Renal cortical epithelial cell (primary cell): ENCODE measurements at places on chromosomes 7 and 10.

- no peak for DNase-seq
These were observed 5.4 kb downstream of the CHST15 start for GRCh38 chr10:124087672-124088634.

GRCh38 chr10:86361156-86362128 lies 5.2 kb downstream of the GRID1 start:
- no peak for DNase-seq

DNA sequence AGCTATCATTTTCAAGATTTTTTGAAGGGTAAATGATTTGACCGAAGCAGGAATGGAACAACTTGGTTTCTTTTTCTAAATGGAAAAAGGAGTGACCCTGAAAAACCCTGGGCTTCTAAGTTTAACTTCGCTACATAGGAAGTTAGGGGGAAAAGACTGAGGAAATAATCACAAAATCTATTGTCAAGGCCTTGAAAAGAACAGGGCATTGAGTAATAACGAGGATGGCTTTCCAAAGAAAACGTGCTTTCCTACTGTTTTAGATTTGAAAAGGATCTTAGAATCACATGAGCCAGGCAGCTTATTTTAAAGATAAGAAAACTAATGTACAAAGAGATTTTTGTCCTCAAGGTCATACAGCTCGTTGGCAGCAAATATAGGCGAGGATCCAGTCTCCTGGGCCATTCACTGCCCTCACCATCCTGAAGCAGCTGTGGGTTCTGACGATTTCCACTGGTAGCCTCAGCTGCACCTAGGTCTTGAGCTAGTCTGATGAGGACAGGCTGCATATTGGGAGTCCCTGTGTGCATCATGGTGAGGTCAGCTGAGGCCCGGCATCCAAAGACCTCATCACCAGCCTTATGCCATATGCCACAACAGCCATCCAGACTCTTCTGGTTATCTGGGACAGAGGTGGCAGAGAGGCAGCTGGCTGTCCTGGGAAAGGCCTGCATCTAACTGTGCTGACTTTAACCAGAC lies 384.7 kb upstream of the NRP1 start:
- DNase-seq: no peak

DNA sequence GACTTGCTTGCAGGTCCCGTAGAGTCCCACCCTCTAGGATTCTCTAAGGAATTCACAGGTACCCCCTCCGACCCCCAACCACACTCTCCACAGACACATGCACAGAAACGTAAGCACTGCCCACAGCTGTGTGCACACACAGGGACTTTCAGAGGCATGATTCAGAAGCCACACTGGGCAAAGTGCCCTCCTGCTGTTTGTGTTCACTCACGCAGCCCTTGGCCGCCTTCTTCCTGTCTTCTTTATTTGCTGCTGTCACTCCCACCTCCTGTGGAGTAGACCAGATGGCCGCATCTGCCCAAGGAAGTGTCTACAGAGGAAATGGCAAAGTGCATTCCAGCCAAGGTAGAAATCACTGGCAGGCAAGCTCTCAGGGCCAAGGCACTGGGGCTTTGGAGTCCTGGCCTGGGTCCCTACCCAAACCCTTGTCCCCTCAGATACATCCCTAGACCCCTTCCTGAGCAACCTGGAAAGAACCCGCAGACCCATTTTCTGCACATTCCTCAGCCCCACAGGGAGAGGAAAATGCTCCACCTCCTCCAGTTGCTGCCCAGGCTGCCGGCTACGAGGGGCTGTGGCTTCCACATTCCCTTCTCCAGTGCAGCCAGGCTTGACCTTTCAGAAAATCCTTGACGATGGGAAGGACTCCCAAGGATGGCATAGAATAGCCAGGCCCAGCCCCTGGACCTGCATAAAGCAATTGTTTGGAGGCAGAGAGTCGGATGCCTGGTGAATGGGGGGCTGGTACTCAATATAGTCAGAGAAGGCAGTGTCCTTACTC lies 21.6 kb upstream of the GIMAP8 start:
- DNase-seq: peak; percentile 91

- DNase-seq: peak; percentile 84
These were observed 89.1 kb downstream of the CDK6 start for GRCh38 chr7:92747041-92747835.

GRCh38 chr10:124564881-124565280 lies 103.3 kb downstream of the LHPP start:
- DNase-seq: no peak

GRCh38 chr7:70761711-70762328 lies 370.1 kb upstream of the GALNT17 start:
- DNase-seq: no peak

DNA sequence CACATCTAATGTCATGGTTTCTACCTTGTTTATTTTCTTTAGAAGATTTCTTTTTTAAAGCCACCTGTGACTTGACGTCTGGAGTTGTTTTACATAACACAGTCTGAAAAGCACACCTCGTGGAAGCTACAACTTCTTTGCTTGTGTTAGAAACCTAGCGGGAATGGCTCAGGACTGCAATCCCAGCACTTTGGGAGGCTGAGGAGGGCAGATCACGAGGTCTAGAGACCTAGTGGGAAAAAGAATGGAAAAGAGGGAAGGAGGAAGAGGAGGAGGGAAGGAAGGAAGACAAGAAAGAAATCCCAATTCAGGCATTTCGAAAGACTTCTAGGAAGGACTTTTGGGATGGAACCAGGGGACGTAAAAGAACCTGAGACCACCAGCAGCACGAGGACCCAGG lies 146.3 kb upstream of the CELF2 start:
- no peak for DNase-seq

GRCh38 chr10:2978574-2979273 lies 88.6 kb upstream of the PFKP start:
- DNase-seq: no peak

- no peak for DNase-seq
These were observed 472.4 kb downstream of the TFEC start for GRCh38 chr7:115558161-115558560.

GRCh38 chr10:71193516-71193915 lies 18.9 kb upstream of the UNC5B start:
- no peak for DNase-seq

DNA sequence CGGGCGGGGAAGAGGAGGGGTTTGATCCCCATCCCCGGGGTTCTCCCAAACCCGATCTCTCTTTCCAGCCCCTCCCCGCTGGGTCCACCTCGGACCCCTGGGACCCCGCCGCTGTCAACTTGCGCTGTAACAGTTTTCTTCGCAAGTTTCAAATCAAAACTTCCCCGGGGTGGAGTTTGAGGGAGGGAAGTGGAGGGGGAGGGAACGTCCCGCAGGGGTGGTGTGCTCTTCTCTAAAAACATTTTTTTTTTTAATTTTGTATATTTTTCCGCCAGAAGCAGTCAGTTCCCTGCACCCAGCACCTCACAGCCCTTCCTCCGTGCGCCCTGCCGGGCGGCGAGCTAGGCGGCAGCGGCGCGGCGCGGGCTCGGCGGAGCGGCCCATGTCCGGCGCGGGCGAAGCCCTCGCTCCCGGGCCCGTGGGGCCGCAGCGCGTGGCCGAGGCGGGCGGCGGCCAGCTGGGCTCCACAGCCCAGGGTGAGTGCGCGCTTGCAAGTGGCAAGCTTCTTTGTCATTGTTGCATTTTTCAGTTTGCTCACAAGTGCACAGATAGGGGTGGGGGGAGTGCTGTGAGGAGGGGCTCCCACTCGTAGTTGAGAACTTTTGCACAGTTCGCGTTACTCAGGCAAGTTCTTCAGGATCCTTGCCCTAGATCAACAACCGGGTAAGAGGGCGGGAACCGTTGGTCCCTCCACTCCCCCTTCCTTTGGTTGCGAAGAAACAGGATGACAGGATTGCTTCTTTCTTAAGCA lies 933 bp downstream of the MDFIC start:
- DNase-seq: peak; percentile 59

- DNase-seq: peak; percentile 38
These were observed 107.7 kb downstream of the CACNA2D1 start for GRCh38 chr7:82335927-82336326.

DNA sequence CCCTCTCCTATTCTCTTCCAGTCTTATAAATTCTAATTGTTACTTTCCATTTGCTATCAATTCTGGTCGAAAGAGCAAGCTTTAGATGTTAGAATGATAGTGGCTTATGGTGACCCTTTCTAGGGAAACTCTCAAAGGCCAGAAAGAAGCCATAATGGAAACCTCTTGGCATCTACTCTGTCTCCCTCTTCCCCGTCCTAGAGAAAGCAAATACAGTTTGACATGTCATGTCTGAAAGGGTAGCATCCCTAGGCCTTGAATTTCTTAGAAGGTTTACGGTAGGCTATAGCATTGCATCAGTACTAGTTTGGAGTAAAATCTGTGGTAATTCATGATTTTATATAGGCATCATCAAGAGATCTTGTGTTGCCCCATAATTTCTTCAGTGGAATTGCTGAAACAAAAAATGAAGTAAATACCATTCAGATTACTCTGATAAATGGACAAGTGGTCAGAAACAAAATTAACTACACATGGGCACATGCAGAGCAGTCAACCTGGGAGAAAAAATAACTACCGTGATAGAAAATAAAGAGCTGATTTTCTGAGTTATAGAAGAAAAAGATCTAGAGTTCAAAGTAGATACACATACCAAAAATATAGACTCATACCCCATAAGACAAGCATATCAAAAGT lies 4.4 kb downstream of the PRKAR2B start:
- DNase-seq: no peak

- DNase-seq: no peak
These were observed 80.2 kb downstream of the PALS2 start for GRCh38 chr7:24653316-24654085.

DNA sequence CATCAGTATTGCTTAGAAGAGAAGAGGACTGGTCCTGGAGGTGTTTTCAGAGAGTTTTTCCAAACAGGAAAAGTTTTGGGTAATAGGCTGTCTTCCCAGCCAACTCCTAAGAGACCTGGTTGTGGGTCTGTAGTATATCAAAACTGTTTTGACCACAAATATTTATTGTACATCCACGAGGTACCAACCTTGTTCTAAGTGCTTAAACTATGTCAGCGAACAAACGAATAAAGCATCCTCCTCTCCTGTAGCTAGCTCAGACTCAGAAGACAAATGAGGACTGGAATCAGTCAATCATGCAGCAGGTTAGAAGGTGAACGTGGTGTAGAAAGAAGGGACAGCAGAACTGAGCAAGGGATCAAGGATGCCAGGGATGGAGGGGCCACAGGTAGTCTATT lies 61.6 kb upstream of the MKI67 start:
- no peak for DNase-seq

DNA sequence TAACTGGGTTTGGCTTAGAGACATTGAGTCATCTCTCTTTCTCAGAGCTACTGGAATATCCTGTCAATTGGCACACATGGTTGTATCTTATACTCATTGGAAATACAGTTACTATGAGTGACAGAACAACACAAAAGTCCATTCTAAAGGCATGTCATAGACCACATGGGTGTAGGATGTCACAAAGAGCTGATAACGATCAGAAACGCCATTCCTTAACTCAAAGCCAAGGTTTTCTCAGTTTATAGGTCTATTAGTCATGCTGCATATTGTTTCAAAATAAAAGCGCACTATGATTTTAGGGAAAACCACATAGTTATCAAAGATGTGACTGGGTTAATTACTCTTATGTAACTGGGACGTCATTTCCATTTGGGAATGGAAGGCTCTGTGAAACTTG lies 147.2 kb upstream of the FAM171A1 start:
- DNase-seq: no peak

- DNase-seq: no peak
These were observed 170.6 kb downstream of the FZD1 start for GRCh38 chr7:91434836-91435235.

DNA sequence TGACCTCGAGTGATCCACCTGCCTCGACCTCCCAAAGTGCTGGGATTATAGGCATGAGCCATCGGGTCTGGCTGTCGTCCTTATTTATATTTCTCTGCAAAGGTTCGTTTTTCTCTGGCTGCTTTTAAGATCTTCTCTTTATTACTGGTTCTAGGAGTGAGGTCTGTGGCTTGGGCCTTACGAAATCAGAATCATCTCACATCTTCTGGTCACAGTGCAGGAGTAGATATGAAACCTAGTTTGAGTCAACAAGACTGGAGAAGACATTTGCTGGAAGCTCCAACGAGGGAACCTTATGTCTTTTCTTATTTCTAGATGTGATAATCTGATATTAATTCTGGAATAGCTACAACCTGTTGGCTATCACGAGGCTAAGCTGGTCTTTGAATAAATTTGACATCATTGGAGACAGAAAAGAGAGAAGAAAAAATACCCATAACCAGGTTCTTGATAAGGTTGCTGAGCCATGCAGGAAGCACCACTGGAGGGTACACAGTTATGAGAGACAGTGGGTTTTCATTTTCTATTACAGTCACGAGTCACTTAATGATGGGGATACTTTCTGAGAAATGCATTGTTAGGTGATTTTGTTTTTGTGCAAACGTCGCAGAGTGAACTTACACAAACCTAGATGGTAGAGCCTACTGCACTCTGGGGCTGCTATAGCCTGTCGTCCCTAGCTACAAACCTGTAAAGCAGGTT lies 25.6 kb upstream of the IL15RA start:
- DNase-seq: no peak

GRCh38 chr10:23362879-23363792 lies 18.5 kb upstream of the C10orf67 start:
- no peak for DNase-seq

DNA sequence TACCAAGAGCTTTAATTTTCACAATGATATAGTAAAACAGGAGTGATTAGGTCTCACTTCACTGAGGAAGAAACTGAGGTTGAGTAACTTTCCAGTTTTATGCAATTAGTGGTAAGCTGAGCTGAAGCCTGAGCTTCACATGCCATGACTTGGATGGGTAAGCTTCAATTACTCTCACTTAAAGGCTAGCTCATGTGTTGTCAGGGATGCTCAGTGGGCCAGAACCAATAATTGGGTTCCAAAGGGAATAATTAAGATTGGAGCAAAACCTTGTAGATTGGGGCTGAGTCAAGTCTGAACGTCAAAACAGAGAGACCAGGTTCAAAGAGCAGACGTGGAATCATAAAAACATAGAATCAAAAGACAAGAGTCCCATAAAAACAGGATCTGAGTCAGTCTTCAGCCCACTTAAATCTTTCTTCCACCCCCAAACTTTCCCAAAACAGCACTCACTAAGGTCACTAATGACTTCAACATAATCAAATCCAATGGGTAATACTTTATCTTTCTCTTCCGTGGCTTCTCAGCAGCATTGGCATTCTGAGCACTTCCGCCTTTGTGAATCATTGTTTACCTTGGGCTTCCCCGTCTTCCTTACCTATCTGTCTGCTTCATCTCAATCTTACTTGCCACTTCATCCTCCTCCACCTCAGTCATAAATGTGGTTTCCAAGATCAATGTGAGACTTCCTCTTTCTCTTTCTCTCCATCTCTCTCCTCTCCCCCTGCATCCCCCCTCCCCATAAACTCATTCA lies 23.0 kb upstream of the EGFR start:
- peak; percentile 96 for DNase-seq

DNA sequence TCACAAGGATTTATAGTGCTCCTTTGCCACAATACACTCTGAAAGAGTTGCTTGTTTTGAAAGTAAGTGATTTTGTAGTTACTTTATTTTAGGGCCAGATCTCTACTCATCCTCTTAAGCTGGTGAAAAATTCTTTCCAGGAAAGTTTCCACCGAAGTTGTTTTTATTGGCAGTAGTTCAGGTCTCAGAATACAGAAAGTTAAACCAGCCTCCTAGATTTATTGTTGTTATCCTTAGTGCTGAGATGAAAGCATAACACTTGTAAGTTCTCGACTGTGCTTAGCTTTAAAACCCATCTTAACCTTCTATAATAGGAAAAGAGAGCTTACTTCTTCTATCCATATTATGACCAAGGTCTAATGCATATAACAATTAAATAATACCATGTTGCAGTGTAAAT lies 5.5 kb downstream of the AP3M1 start:
- DNase-seq: peak; percentile 78

GRCh38 chr10:31426401-31426800 lies 107.4 kb downstream of the ZEB1 start:
- peak; percentile 54 for DNase-seq

- DNase-seq: no peak
These were observed 349.2 kb upstream of the PRKCQ start for GRCh38 chr10:6929148-6929830.
